ENCODE measurements at places on chromosomes 1 and 21.

DNA sequence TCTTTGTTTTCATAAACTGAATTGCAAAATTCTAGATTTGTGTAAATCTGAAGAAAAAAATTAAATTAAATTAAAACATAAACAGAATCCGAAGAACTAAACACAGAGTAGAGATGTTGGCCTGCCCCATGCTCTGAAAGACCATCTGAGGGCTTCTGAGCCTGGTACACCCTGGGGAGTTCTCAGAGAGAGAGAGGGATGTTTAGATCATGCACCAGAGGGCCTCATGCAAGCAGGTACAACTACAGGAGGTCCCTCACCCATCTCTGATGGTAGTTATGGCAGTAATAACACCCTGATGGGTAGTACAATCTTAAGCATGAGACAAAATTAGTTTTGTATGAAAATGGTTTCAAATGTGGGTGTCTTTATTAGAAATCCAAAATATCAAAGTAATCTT is 127.7 kb downstream of the TGFB2 start:
- no peak for DNase-seq

DNA sequence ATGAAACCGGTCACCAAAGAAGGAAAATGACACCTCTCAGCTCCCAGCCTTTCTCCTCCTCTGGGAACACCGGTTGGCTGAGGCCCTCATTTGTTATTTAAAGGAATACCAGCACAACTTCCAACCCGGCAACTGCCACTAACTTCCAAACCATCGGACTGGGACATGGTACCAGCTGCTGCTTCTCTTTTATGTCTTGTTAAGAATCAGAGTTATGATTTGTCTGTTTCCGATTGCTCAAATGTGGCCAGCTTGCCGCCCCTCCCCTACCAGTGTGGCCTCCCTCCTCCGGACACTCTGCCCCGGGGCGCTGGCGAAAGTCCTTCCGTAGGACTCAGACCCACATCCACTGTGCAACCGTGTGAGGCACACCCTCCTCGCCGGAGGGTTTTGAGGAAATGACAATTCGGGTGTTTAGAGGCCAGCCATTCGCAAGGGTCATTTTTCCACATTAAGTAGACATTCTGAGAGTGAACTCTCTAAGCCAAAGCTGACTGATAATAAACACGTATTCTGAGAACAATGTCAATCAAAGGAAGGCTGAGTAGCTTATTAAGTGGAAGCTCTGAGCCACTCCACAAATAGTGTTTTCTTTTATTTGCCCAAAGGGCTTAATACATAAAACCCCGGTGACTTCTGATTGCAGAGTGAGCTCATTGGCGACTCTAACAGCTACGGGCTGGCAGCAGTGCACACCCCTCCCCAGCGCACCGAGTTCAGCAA is 5.5 kb downstream of the RIPK4 start:
- DNase-seq: no peak

GRCh38 chr1:115975569-115976061 is 698 bp upstream of the SLC22A15 start:
- no peak for DNase-seq

GRCh38 chr1:58979086-58979485 is 195.2 kb upstream of the JUN start:
- DNase-seq: no peak

- no peak for DNase-seq
Measured at GRCh38 chr1:36913484-36914060, 120.7 kb downstream of the GRIK3 start.

GRCh38 chr1:162305969-162306368 is 70.7 kb downstream of the SPATA46 start:
- DNase-seq: no peak

GRCh38 chr1:162703708-162704107 is 71.4 kb downstream of the DDR2 start:
- no peak for DNase-seq

GRCh38 chr1:230977761-230978490 is 735 bp downstream of the TTC13 start:
- DNase-seq: no peak

GRCh38 chr21:45004481-45005247 is 64.8 kb downstream of the SLX9 start:
- no peak for DNase-seq

GRCh38 chr1:165717918-165718515 is 19.7 kb upstream of the ALDH9A1 start:
- peak; percentile 71 for DNase-seq

DNA sequence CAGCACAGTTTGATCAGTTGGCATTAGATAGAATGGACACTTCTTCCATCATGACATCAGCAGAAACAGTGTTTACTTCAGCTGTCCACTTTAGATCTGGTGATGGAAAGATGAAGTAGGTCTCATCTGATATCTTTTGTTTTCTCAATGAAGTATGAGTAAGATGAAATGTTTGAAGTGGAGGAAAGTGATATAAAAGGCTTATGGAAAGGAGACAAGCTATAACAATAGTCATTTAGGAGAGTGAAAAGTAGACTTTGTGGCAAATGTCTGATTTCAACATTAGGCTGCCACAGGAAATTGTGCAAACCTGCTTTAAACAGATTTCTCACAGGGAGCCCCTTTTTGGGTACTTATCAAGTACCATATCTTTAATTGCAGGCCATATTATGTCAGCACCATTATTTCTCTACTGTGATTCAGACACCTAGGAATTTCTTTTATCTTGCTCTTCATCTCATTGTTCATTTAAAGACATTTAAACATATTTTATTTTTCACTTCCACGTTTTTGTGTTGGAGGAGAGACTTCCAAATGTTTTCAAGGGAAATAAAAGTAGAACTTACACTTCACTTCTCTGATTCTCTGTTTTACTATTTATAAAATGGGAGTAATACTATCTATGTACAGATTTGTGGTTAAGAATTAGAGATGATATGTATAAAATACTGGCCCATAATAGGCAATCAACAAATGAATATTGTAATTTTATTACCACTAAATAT is 18.1 kb downstream of the PDC start:
- peak; percentile 60 for DNase-seq

GRCh38 chr1:204506969-204507316 is 9.3 kb upstream of the MDM4 start:
- peak; percentile 87 for DNase-seq

- DNase-seq: no peak
Measured at GRCh38 chr1:11473491-11474034, 5.4 kb upstream of the DISP3 start.

- DNase-seq: no peak
Measured at GRCh38 chr1:117657031-117657430, 51.2 kb downstream of the TENT5C start.

DNA sequence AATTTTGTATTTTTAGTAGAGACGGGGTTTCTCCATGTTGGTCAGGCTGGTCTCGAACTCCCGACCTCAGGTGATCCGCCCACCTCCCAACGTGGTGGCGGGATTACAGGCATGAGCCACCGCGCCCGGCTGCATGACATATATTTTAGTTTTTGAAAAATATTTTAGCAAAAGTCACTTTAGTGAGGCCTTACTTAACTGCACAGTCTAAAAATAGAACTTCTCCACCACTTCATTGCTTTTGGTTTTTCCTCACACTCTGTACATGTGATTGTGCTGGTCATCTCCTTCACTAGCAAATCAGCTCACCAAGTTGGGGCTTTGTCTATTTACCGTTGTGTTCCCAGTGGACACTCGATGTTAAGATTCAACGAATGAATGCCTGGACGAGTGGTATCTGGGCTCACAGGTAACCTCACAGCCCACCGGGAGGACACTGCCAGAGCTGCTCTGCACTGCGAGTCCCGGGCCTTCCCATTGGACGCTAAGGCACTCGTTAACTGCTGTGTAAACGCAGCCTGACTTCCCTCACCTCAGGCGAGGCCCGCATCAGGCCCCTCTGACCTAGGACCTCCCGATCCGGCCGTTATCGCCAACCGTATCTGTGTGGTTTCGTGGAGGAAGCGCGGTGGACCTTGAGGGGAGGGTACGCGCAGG is 14.0 kb upstream of the ZNF692 start:
- peak; percentile 83 for DNase-seq

DNA sequence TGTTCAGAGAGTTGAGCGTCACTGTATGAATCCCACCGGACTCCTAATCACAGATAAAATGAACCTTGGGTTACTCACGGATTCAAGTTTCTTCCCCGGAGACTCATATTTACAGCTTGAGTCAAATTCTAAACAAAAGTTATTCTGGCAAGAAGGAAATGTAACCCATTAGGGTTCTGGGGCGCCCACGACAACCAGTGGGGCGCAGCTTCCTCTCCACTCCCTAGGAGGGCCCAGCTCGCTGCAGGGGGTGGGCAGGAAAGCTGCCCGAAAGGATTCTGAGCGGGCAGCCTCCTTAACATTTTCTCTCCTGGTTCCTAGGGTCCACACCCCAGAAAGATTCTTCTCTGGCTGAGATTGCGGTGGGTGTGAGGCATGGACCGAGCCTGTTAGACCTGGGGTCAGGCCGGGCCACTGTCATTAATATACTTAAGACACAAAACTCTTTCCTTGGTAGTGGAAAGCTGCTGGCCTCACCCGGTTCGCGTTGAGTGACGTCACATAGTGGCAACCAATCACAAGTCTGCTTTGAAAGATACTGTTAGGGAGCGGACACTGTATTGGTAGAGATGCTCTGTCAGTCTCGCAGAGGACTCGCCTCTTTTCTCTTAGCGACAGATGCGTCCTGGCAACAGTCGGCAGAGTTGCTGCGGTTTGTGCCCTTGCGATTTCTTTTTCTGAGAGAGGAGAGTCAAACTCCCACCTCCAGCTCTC is 13.6 kb upstream of the MCOLN3 start:
- no peak for DNase-seq

GRCh38 chr1:205066141-205066818 is 18.0 kb downstream of the TMEM81 start:
- peak; percentile 12 for DNase-seq

- no peak for DNase-seq
Measured at GRCh38 chr1:109534307-109534858, 5.3 kb upstream of the GPR61 start.

DNA sequence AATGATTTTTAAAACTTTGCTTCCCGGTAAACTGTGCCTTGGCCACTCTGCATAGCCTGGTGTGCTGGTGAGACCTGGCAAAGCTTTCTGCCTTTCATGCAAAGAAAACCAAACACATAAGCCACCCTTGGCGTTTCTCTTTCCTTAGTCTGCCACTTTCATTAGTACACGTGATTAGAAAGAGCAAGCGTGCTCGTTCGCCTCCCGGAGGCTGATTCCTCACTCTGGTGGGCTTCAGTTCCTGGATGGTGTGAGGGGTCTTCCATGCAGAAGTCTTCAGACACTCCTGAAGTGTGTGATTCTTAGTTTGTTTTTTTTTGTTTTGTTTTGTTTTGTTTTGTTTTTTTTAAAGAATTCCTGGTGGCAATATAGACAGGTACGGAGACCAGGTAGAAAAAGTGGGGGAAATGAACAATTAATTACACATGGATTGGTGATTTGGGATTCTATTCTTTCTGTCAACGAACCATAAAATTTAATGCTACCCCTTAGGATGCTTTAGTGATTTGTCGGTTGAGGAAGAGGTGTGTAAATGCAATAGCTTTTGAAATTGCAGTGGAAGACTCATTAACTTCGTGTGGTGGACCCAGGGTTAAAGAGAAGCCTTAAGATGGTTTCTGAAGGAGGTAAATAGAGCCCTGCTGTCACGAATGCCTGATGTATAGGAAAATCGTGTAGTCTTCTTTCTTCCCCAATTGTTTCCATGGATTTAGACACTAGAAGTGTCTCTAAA is 2.1 kb downstream of the GALNT2 start:
- peak; percentile 14 for DNase-seq

DNA sequence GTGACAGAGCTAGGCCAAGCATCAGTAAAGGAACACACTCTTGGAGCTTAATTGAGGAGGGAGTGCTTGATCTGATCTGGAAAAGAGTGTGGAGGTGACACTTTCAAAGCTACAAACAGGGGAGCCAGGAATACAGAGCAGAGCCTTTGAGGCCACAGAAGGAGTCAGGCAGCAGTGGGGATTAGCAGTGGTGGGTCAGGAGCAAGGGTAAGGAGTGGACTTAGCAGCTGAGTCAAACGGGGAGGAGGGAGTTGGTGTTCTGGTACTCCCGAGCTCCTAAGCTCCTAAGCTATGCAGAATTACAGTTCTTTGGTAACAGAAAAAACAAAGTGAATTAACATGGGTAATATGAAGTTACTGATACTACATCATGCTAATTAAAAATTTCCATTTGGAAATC is 14.5 kb downstream of the RAB4A start:
- DNase-seq: no peak
